Gastroesophageal sphincter (tissue), 4 donors: ENCODE measurements at places on chromosomes 12 and 14. TPM values are rescaled to one million over a fixed set of nuclear protein-coding genes. Genes with fewer than 3 reads are reported as not detected.

DNA sequence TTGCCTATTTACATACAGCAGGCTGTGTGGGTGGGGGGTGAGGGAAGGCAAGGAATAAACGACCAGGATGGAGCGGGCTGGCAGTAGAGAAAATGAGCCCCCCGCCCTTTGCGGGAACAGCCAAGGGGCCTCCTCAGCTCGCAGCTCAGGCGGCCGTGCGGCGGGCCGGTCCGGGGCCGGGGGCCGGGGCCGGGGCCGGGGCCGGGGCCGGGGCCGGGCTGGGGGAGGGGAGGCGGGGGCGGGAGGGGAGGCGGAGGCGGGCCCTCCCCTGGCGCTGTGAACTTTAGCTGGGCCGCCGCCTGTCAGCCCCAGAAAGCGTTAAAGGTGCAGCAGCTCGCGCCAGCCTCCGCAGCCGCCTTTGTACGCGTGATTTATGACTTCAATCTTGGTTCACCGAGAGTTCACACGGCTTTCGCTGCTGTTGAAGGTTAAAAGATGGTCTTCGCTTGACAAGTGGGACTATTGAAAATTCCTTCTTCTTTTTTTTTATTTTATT is 28.8 kb downstream of the HOXC4 start:
- no peak for ATAC-seq

GRCh38 chr12:64600164-64600561 is 10.1 kb upstream of the RASSF3 start:
- ATAC-seq, result no peak

- ATAC-seq, result peak; percentile 39
These were observed 663 bp downstream of the NCKAP5L start for GRCh38 chr12:49827401-49828099.

MGAT2 gene
- 17.4 TPM for total RNA-seq

- ATAC-seq, result no peak
These were observed 3.1 kb downstream of the GPD1 start for GRCh38 chr12:50106907-50107306.

- ATAC-seq, result peak; percentile 65
These were observed 1.4 kb upstream of the KCNK13 start for GRCh38 chr14:90060312-90060964.

DNA sequence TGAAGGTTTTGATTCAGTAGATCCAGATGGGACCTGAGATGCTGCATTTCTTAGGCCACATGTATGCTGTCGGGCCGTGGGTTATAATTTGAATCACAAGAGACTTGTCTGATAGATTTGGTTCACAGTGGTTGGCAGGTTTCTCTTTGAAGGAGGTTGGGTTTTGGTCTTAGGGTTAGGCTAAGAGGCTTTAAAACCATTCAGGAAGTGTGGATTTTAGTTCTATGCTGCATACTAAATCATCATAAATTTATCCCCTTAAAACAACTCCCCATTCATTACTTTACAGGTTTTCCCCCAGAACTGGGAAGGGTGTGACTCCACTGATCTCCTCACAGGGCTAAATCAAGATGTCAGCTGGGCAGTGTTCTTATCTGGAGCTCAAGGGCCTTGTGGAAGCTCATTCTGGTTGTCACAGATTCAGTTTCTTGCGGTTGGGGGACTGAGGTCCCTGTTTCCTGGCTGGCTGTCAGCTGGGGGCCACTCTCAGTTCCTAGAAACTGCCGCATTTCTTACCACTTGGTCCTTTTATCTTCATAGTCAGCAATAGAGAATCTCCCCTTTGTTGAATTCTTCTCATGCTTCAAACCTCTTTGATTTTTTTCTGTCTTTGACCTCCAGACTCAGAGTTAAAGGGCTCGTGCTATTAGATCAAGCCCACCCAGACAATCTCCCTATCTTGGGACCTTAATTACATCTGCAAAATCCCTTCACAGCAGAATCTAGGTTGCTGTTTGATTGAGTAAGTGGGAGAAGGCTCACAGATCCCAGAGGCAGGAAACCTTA is 20.6 kb upstream of the PCNX1 start:
- ATAC-seq, result no peak

GRCh38 chr14:24164518-24164991 is 3.5 kb downstream of the IRF9 start:
- ATAC-seq, result no peak

PRH2 gene
- total RNA-seq, result not detected

KLHL28 gene
- 12.6 TPM for total RNA-seq

IL31 gene
- not detected for total RNA-seq

TESPA1 gene
- total RNA-seq, result 0.17 TPM

LALBA gene
- total RNA-seq, result not detected

- ATAC-seq, result no peak
These were observed 114.2 kb downstream of the C12orf75 start for GRCh38 chr12:105444653-105445102.

DNA sequence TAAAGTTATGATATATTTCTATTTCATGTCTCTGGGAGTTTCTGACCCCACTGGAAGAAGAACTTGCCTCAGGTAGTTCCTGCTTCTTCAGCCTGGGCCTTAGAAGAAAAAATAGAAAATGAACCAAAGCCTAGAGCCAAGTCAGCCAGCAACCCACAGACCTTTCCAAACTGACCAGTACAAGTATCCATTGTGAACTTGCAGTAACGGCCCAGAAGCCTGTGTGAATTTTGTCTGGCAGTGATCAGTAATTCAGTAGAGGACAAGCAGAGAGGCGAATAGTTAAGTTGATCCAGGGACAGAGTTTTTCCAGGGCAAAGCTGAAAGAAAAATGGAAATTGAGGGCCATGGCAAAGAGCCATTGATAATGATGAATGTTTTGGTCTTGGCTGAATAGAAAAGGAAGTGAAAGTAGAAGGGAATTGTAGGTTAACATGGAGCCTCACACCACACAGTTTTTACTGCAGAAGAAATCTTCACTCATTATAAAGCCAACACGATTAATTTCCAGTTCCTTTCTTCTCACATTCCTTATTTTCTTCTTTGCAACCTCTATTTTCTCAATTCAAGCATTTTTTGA is 311.8 kb downstream of the BTG1 start:
- no peak for ATAC-seq

TMEM121 gene
- 6.7 TPM for total RNA-seq

SPX gene
- 0.81 TPM for total RNA-seq
